ENCODE measurements at places on chromosomes 11 and 22. TPM values are rescaled to one million over a fixed set of nuclear protein-coding genes. Genes with fewer than 3 reads are reported as not detected.

Gene UCP2
- 0.60 TPM for total RNA-seq

Gene SLC22A9
- total RNA-seq, result not detected

Gene ABCC8
- total RNA-seq, result not detected

Gene ACTN3
- under 0.01 TPM for total RNA-seq

Gene C11orf42
- total RNA-seq, result not detected

Gene GSTT4
- total RNA-seq, result not detected

Gene ELFN2
- not detected for total RNA-seq

Gene PLAAT3
- total RNA-seq, result 52.2 TPM

Gene BCO2
- total RNA-seq, result 1.3 TPM

Gene OR2D2
- total RNA-seq, result not detected

Gene KCNQ1OT1
- 2.1 TPM for total RNA-seq

Gene TAF1D
- 147 TPM for total RNA-seq

Gene OR51I1
- total RNA-seq, result not detected

Gene RNF169
- total RNA-seq, result 24.0 TPM

Gene PRR5L
- total RNA-seq, result 6.3 TPM

Gene LRP4
- 8.6 TPM for total RNA-seq

Gene TNNI2
- total RNA-seq, result not detected

Gene SOX10
- not detected for total RNA-seq

Gene CRACR2B
- 0.45 TPM for total RNA-seq

Gene CHRDL2
- not detected for total RNA-seq

Gene CLDN25
- not detected for total RNA-seq

Gene EHF
- 0.23 TPM for total RNA-seq

Gene MS4A3
- not detected for total RNA-seq

Gene HTR3B
- total RNA-seq, result not detected

Gene APLNR
- 0.35 TPM for total RNA-seq

Gene CREBZF
- total RNA-seq, result 26.3 TPM

Gene CHRM4
- total RNA-seq, result 0.08 TPM

Gene OR52L1
- not detected for total RNA-seq

Gene WNT11
- 0.75 TPM for total RNA-seq

Gene CRYBA4
- not detected for total RNA-seq

Gene COA4
- total RNA-seq, result 91.6 TPM

Gene SLC35F2
- 23.5 TPM for total RNA-seq

Gene FOLH1
- total RNA-seq, result not detected

Gene TTLL8
- total RNA-seq, result not detected

Gene MYEOV
- not detected for total RNA-seq

Gene NRIP3
- total RNA-seq, result 3.7 TPM

Gene OR4A16
- not detected for total RNA-seq

Gene HSPB2
- 1.9 TPM for total RNA-seq

Gene OR5L2
- total RNA-seq, result not detected

Gene CALCA
- total RNA-seq, result not detected

Gene BARX2
- total RNA-seq, result not detected

Gene SPDYC
- total RNA-seq, result not detected

Gene TUBA8
- total RNA-seq, result 0.75 TPM

Gene SAA1
- total RNA-seq, result not detected

Gene RIBC2
- total RNA-seq, result 0.12 TPM

Gene OR51B5
- total RNA-seq, result not detected

Gene SUSD2
- total RNA-seq, result 1.2 TPM

Gene SAA4
- total RNA-seq, result not detected

Gene TLCD5
- total RNA-seq, result 4.7 TPM

Gene MS4A13
- not detected for total RNA-seq

Gene MMP27
- total RNA-seq, result 1.3 TPM

Gene NPTXR
- total RNA-seq, result 0.60 TPM

Gene C22orf15
- 0.38 TPM for total RNA-seq

Gene MYBPC3
- not detected for total RNA-seq

Gene PLAAT4
- 8.3 TPM for total RNA-seq
